ENCODE measurements at places on chromosomes 7 and 10.

- DNase-seq: no peak
These were observed 20.2 kb upstream of the FHIP2A start for GRCh38 chr10:114801411-114801813.

GRCh38 chr7:45421806-45422205 is 152.4 kb upstream of the ADCY1 start:
- no peak for DNase-seq

- DNase-seq: no peak
These were observed 5.0 kb downstream of the SEPTIN7 start for GRCh38 chr7:35805876-35806275.

DNA sequence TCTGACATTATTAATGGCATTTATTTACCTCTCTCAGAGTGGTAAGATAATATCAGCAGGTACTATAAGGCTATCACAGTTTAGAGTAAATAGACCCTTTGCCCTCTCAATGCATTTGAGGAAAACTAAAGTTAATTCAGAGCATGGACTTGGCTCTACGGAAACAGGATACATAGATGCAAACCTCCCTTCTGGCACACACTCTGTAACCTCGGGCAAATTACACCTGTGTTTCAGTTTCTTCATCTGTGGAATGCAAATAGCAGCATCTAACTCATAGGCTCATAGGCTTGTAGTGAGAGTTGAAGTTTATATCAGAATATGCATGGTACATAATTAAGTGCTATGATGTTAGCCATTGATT is 5.6 kb downstream of the RAPGEF5 start:
- DNase-seq: no peak

DNA sequence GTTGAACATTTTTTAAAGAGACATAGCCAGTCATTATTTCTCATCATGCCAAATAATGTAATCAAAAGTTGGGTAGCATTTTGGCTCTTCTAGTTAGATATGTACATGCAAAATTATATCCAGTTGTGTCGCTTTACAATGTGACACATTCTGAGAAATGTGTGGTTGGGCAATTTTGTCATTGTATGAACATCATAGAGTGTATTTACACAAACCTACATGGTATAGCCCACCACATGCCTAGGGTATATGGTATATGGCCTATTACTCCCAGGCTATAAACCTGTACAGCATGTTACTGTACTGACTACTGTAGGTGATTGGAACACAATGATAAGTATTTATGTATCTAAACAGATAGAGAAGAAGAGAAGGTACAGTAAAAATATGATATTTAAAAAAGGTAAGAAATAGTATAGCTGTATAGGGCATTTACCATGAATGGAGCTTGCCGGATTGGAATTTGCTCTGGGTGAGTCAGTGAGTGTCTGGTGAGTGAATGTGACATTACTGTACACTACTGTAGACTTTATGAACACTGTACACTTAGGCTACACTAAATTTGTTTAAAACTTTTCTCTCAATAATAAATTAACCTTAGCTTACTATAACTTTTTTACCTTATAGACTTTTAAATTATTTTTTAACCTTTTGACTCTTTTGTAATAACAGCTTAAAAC is 16.5 kb downstream of the ZNF365 start:
- DNase-seq: no peak

GRCh38 chr7:81604808-81605174 is 165.1 kb downstream of the HGF start:
- DNase-seq: peak; percentile 1

DNA sequence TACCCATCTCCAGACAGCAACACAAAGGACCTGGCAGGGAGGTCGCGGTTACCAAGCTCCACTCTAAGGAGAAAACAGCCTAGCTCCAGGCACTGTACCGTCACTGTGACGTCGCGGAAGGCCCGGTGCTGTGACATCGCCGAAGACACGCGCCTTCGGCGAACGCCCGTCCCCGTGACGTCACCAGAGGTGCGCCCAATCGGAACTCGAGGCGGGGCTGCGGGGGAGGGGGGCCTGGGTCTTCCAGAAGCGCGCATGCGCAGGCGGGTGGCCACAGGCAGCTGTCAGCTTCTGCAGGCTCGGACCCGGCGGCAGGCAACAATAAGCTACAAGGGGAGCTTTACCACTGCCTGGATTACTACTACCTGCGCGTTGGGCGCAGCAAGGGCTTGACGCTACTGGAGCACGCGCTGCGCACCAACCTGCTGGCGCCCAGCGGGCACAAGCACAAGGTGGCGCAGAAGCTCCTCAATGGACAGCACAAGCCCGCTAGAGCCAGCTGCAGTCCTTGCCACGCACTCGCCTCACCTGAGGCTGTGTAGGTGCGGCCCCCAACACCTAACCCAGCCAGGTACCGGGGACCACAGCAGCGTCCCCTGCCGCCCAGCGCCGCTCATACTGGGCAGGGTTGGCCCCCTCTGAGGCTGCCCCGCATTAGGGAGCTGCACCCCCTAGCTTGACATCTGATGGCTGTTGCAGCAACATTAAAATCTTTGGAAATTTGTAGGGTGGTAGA is 208.4 kb downstream of the TPST1 start:
- DNase-seq: peak; percentile 93

- no peak for DNase-seq
These were observed 37.2 kb downstream of the DIP2C start for GRCh38 chr10:652233-652632.

All from lung microvascular endothelial cell (primary cell).